NCI-H774 (cell line): ENCODE measurements at places on chromosomes 1 and 21.
A peak's percentile ranks its signal among the peaks of the same experiment; 100 is the strongest.

- DNase-seq, result no peak
These were observed 32.2 kb downstream of the OPTC start for GRCh38 chr1:203526130-203526529.

DNA sequence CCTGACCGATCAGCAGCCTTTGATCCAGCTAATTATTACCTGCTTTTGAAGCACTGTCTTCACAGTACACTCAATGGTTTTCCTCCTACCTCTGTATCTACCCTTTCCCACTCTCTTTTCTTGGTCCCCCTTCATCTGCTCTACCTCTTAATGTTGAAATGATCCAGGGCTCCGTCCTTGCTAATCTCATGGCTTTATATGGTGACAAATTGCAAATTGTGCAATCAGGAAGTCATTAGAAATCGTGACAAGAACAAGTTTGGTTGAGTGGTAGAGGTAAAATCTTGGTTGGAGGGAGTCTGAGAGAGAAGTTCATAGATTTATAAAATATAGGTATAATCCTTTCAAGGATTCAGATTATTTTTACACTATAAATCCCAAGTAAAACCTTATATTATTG, 9.6 kb upstream of the CYB5R1 start:
- no peak for DNase-seq

GRCh38 chr1:1173793-1174415, at the start of gene TTLL10:
TTLL10 (plus strand) TSS chr1:1173880; CDS start chr1:1179216, 5,336 bp downstream.
- no peak for DNase-seq

DNA sequence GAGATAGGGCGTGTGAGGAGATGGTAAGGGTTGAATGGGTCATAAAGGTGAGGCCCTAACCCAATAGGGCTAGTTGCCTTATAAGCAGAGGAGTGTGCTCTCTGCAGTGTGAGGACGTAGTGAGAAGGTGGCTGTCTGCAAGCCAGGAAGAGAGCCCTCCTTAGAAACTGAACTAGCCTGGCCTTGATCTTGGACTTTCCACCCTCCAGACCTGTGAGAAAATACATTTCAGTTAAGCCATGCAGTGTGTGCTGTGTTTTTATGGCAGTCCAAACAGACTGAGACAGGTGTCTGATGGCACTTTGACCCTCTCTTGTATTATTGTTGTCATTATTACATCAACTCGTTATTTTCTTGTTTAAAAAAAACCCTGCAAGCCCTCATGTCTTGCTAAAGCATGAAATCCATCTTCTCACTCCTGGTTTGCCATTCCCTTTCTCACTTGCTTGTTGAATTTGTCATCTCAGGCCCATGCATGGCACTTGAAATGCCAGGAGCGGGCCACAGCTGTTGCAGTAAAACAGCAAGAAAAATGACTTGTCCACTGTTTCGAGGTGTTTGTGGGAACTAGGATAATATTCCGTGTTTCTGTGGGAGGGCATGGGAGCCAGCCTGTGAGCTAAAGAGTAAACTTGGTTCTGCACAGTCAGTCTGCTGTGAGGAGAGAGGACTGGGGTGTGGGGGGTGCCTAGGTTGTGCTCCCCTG, 78.6 kb downstream of the STUM start:
- peak; percentile 31 for DNase-seq

DNA sequence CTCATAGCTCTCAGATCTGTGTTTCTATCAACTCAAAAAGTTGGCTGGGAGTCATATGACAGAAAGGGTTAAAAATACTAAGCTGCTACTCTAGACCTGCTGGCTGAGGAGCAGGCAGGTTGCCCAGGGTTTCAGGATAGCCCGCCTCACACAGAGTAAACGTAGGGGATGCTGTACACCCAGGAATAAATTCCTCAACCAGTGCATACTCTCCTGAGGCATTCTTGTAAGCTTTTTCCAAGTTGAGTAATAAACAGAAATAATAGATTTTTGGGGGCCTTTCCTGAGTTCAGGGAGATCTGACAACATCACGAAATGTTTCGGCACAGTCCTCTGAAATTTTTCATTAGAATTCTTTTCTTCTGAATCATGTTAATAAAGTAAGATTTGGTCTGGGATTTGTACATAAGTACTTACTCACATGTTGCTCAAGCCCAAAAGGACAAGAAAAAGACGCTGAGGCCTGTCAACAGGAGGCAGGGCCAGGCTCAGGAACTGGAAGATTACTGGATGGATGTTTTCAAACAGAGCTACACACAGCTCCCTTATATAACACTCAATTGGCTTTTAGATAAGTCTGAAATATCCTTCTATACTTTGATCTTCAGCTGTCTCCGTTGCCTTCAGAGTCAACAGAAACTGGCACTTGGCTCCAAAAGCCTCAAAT, 41.0 kb downstream of the TGFBR3 start:
- DNase-seq, result no peak

- peak; percentile 31 for DNase-seq
These were observed 22.5 kb downstream of the CHD5 start for GRCh38 chr1:6157528-6158174.
